ENCODE measurements at places on chromosomes 2 and 18.

DNA sequence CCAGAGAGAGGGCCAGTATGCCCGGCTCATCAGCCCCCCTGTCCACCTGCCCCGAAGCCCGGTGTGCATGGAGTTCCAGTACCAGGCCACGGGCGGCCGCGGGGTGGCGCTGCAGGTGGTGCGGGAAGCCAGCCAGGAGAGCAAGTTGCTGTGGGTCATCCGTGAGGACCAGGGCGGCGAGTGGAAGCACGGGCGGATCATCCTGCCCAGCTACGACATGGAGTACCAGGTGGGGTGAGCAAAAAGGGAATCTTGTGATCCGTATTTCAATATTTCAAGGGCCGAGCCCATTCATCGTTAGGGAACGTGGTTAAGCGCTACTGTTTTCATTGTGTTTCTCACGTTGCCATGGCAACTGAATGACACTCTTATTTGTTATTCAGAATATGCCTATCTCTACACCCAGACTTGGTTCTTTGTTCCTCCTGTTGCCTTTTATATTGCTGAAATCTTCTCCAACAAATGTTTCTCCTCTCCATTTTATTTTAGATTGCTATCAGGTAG lies 81.5 kb downstream of the NRP2 start:
- DNase-seq = peak; percentile 91

GRCh38 chr2:36526226-36526625 lies 71.7 kb downstream of the FEZ2 start:
- DNase-seq = peak; percentile 25

GRCh38 chr2:207417301-207417718 lies 112.5 kb upstream of the CREB1 start:
- no peak for DNase-seq

DNA sequence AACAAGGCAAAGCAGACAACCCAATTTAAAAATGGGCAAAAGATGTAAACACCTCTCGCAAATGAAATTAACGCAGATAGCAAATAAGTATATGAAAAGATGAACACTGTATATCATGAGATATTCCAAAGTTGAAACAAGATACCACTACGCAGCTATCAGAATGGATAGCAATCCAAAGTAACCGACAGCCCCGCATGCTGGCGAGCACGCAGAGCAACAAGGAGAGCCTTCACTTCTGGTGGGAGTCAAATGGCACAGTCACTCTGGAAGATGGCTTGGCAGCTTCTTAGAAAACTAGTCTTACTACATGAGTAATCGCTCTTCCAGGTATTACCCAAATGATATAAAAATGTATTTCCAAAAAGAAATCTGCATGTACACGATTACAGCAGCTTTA lies 1.4 kb downstream of the NDUFA10 start:
- DNase-seq = no peak

GRCh38 chr18:11672198-11672597 lies 16.9 kb upstream of the GNAL start:
- DNase-seq = no peak

DNA sequence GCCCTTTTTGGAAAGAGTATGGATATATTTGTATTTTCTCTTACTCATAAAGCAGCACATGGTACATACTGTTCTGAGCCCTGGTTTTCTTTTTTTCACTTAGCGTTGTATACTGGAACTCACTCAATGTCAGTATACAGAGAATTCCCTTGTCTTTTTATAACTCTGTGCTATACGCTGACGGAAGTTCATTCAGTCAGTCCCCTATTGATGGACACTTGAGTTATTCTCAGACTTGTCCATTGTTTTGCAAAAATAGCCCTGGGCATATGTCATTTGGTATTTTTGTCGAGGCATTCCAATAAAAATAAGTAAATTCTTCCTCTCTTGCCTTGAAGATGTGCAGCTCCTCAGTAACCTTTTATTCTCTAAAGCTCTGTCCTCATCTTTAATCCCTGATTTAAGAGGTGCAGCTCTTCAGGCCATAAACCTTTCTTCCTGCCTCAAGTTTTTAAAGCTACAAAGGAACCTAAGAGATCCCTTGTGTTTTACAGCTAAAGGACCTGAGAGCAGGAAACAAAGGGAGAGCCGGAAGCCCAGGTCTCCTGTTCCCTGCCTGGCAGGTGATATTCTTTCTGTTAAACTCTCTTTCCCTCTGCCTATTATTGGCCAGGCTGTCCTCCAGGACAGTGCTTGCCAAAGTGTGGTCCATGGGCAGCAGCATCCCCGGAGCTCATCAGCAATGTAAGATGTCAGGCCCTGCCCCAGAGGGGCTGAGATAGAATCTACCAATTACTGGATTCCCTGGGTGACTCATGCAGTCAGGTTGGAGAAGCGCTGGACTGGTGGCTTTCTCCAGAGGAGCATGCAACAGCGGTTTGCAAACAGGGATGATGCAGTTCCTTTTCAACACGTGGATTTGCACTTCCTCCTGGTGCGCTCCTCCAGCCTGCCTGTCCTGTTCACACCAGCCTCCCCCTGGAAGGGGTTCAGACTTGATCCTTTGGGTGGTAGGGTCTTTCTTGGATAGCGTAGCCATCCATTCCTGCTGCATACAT lies 158.0 kb downstream of the NEDD4L start:
- no peak for DNase-seq

DNA sequence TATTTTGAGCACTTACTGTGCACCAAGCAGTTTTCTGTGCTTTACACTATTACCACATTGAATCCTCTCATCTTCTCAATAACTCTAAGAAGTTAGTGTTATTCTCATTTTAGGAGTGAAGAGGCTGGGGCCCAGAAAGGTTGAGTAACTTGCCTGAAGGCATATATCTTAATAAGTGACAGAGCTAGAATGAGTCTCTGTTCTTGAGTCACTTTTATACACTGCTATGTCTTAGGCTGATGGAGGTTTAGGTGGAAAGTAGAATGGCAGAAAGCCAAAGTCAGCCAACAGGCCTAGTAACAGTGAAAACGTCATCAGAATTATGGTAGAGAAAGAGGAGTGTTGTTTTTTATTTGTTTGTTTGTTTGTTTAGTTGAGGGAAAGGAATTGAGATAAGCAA lies 27.9 kb upstream of the RPE start:
- DNase-seq = no peak

DNA sequence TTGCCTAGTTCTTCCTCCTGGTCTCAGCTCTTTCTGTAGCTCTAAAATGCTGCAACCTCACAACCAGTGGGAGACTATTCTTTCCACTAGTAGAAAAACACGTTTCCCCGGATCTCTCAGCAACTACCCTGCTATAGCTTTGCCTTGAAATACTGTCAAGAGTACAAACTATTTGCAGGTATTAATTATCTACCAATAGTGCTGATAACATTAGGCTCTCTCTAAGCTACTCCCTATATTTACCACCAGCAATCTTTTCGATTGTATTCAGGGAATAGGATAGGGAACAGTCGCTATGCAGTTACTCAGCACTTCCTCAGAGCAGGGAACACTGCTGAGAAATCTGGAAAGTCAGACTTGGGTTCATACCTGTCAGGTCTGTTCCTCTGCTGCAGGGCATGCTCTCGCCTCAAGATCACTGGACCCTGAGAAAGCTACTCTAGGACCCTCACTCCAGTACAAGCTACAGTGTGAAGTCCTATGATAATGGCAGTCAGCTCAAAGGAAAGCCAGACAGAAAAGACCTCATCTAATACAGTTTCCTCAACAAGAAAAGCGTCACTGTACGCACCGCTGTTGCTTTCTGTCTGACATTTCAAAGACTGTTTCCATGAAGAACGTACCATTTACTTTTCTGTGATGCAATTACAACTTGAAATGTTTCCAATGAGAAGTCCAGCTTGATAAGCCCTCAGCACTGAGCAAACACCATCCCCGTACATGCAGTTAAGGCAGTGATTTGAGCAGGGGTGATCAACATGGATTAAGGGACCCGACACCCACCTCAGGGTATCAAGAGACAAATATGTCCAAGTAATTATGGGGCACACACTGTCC lies 22.7 kb downstream of the GDF7 start:
- DNase-seq = peak; percentile 31

- no peak for DNase-seq
Measured at GRCh38 chr2:14891546-14891945, 259.0 kb downstream of the LRATD1 start.

GRCh38 chr2:118056165-118056534 lies 32.1 kb upstream of the INSIG2 start:
- DNase-seq = no peak

GRCh38 chr2:205364261-205364660 lies 318.0 kb upstream of the NRP2 start:
- DNase-seq = no peak

- DNase-seq = peak; percentile 76
Measured at GRCh38 chr2:224242561-224242960, 159.3 kb downstream of the FAM124B start.

GRCh38 chr2:237566401-237567235 lies at the start of gene PRLH:
PRLH (plus strand) TSS chr2:237566574; CDS start chr2:237566574, 0 bp downstream.
- no peak for DNase-seq

DNA sequence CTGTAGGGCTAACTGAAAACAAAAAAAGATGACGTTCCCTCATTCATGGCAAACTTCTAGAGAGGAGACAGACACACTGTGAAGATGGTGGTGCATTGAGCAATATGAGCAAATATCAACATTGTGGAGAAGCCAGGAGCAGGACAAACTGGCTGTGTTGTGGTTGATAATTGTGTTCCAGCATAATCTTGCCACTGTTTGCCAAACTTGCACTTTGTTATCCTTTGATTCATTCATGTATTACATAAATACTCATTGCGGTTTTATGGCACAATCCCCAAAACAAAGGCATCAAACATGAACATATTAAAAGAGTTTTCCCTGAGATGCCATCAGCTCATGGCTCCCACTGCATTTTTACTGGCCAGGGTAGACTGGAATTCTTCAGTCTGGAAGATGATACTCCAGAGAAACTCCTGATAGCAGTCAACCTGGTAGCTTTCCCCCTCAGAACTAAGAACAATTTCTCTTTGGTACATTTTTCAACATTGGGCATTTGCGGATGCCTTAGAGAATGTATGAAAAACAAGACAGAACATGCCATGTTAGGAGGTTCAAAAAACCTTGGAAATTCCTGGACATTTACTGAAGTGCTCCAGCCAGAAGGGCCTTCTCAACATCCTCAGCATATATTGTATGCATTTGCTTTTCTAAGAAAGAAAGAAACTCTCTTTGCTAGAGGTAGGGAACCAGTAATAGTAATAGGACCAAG lies 487.4 kb upstream of the CELF4 start:
- DNase-seq = no peak

DNA sequence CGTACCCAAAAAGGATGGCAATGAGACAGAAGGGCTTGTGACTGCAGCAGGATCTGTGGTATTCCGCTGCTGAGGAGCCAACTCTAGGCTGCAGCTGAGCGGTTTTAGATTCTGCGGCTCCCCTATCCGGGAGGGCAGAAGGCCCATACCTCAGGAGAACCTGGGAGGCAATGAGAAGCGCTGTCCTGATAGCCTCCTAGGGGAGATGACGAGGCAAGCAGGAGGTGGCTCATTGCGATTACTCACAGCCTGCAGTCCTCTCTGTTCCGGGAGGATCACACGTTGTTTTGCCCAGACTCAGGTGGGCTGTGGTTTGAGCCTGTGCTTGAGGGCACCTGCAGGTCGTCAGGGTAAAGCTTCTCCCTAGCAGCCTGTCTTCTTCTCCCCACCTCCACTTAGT lies 65.1 kb downstream of the COA5 start:
- no peak for DNase-seq

DNA sequence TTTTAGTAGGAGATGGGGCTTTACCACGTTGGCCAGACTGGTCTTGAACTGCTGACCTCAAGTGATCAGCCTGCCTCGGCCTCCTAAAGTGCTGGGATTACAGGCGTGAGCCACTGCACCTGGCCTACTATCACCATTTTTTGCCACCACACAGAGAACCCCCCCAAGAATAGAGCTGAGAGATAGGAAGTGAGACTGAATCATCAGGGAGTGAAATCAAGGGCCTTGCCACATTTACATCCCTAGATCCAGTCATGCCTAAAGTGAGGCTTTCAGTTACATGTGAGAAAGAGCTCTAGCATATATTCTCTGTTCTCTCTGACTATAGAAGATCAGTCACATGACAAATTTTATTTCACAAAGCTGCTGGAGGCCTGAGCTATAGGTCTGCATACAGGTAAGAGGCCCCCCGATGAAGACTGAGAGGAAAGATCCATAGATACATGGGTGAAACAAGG lies 28.0 kb upstream of the KCMF1 start:
- peak; percentile 42 for DNase-seq

- peak; percentile 88 for DNase-seq
Measured at GRCh38 chr2:61460163-61460562, 10.7 kb downstream of the USP34 start.

DNA sequence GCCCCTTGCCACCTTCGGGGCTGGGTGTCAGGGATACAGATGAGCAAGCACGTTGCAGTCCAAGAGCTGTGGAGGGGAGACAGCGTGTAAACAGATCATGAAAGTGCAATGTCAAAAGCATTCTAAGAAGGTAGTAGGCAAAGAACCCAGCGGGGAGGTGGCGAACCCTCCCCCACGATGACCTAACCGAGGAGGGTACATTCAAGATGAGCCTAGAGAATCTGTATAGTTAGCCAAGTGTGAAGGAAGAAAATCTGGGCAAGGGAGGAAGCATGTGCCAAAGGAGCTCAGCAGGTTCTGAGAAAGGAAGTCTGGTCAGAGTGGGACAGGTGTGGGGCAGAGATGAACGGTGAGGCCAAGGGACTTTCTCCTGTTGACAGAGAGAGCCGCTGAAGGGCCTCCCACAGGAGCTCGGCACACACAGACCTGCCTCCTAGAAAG lies 106.9 kb downstream of the SP3 start:
- DNase-seq = no peak

GRCh38 chr18:79876497-79876896 lies 75.0 kb downstream of the SLC66A2 start:
- DNase-seq = no peak

- DNase-seq = no peak
Measured at GRCh38 chr18:59061914-59062642, 77.6 kb upstream of the SEC11C start.

DNA sequence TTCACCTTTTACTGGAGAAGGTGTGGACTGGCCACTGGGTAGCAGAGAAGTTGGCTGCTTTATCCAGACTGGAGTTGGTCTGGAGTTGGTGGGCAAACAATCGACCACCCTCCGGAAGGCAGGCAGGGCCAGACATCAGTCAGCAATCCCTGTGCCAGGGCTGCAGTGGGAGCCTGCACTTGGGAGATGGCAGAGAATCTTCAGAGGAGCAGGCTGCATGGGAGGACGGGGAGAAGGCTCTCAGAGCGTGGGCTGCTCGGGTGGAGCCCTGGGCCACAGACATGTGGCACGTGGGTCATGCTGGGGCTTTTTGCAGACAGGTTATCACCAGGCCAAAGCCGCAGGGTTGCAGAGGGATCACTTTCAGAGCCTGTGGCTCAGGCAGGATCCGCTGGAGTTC lies 29.6 kb downstream of the SLC9A4 start:
- DNase-seq = no peak

- no peak for DNase-seq
Measured at GRCh38 chr2:56026828-56027227, 103.2 kb upstream of the EFEMP1 start.

DNA sequence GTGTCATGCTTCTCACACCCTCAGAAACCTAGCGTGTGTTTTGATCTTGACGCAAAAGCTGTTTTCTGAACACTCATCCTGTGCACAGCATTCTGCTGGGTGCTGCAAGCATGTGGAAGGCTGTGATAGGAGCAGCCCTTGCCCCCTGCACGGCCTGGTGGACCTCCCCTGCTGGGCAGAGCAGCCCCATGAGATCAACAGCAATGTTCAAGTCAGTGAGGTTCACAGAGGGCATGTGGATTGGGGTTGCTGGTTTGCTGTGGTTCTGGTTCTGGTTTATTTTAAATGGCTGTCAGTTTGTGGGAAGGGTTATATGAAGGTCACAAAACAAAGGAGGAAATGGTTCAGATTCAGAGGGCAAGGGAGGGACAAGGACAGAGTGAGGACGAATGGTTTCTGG lies 71.3 kb downstream of the SOWAHC start:
- DNase-seq = no peak

All from fibroblast of pulmonary artery (primary cell).